ENCODE measurements at places on chromosomes 2 and 18.

DNA sequence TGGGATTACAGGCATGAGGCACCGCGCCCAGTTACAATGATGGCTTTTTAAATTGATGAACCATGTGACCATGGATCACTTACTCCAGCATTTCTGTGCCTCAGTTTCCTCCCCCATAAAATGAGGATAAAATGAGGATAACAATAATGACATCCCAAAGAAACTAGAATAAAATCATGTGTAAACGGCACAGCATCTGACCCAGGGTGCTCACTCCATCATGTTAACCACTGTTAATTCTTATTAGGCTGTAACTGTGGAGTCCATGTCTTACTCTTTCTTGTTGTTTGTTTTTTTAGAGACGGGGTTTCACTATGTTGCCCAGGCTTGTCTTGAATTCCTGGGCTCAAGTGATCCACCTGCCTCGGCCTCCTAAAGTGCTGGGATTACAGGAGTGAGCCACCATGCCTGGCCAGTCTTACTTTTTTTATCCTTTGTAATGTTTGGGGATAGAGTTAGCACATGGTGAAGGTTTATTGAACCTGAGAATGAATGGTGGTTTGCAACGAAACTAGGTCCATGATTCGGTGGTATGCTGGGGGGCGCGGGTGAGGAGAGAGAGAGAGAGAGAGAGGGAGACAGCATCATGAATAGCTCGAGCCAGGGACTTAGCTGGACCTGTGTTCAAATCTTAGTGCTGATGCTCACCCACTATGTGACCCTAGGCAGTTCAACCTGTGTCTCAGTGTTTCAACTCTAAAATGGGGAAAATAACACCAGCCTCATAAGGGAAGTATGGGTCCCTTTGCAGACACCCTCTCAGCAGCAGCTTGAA is 52.3 kb downstream of the MYCN start:
- DNase-seq, result no peak

DNA sequence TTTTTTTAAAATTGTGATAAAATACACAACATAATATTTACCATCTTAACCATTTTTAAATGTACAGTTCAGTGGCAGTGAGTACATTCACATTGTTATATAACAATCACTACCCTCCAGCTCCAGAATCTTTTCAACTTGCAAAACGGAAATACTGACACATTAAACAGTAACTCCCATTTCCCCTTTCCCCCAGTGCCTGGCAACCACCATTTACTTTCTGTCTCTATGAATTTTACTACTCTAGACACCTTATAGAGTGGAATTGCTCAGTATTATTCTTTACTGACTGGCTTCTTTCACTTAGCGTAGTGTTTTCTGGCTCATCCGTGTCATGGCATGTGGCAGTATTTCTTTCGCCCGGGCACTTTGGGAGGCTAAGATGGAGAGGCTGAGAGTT is 32.6 kb downstream of the FASTKD2 start:
- DNase-seq, result no peak

- DNase-seq, result no peak
Measured at GRCh38 chr2:15560140-15560987, 770 bp downstream of the NBAS start.

GRCh38 chr2:52904355-52904891 is 863.2 kb upstream of the CHAC2 start:
- DNase-seq, result no peak

DNA sequence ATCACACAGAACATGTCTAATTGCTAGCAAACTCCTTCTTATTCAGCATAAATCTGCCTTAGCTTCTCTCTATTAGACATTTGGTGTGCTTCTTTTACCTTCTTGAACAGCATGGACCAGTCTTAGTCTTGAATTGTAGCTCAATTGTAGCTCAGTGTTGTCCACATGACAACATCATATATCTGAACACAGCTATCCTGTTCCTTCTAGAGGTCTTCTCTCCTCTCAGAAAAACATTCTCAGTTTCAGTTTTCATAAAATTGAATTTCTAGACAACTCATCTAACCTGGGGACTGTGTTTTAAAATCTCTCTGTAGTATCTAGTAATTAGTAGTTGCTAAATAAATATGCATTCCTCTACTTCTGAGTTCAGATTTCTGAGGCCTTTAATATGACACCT is 47.6 kb downstream of the CPO start:
- DNase-seq, result no peak

- no peak for DNase-seq
Measured at GRCh38 chr18:59478591-59478990, 119.5 kb upstream of the LMAN1 start.

DNA sequence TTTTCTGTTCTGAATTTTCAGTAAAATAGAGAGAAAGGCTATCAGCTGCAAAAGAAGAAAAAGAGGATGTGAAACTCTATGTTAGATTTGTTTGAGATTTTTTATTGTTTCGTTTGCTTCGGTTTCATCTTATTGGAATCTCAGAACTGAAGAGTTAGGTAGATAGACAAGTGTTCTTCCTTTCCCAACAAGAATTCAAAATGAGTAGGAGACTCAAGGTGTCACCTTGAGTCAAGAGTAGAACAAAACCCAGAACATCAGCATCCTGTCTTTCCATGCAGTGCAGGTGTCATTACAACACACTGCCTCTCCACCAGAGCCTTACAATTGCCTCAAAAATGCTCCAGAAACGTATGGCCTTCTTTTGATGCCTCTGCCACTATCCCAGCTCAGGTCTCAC is 21.1 kb downstream of the NBAS start:
- DNase-seq, result no peak

- no peak for DNase-seq
Measured at GRCh38 chr2:11048335-11049008, 106.8 kb upstream of the SLC66A3 start.

- DNase-seq, result no peak
Measured at GRCh38 chr2:40352041-40352702, 99.7 kb downstream of the SLC8A1 start.

DNA sequence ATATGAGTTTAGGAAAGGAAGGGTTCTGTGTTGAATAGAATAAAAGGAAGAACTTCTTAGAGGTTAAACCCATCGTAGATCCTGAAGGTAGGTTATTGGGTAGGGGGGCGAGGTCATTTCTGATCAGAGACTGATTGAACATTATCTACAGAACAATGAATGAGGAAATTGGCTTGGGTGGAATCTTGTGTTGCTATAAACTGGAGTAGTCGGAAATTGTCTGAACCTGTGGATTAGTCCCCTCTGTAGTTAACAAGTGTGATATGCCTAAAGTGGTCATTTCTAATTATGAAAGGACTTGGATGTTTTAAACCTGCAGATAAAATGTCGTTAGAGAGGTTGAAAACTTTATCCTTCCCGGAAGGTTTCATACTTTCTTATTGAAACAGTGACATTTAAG is 42.1 kb downstream of the EML4 start:
- no peak for DNase-seq

GRCh38 chr2:20450201-20450999 is 3.5 kb downstream of the RHOB start:
- no peak for DNase-seq

GRCh38 chr18:35736696-35737095 is 155.2 kb downstream of the GALNT1 start:
- no peak for DNase-seq

DNA sequence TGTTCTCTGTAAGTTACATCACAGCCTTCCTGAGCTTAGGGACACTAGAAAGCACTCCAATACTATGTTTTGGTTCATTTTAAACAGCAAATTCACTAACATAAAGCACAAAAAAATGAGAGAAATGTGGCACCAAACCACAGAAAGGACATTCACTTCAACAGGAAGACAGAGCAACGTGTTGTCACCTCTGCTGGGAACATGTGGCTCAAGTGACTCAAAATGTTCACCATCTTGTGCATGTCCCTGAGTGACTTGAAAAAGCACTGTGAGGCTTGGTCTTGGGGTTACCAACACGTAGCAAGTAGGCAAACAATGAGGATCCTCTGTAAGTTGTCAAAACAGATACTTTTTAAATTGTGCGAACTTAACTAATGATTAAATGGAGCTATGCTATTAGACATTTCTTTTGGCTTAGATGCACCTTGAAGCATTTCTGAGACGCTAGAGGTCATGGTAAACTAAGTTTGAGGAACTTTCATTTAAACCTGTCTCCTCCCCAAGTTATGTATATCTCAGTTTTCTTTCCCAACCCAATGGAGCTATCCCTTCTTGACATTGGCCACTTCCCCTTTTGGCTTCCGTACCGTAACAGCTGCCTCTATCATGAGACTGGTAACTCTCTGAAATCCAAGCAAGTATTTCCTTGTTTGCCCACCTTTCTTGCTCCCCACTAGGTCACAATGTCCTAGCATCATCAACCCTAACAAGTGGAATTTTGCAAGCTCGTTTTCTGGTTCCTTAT is 14.0 kb upstream of the ST6GAL2 start:
- DNase-seq, result no peak

DNA sequence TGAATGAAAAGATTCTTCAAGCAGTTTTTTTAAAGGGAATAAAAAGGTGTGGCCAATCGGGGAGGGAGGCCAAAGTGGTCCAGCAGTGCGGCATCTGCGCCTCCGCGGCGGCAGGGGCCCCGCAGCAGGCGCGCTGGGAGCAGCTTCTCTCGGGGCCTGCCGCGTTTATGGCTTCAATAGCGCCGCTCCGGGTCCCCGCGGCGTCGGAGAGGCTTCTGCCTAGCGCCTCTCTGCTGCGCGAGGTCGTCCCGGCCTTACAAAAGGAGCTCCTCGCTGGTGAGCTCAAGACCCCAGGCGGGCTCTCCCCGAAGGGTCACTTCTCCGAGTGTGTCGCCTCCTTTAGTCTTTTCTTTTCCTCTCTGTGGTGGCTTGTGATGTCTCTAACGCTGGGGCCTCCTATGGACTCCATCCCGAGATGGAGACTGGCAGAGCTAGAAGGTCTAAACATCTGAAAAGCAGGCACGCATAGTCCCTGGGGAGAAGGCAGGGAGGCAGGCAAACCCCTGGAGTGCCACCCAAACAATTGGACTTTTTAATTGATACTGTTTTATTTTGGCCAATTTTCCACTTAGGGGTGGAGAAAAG is 67.1 kb downstream of the SUMO1 start:
- DNase-seq, result no peak

- DNase-seq, result no peak
Measured at GRCh38 chr2:7660816-7661215, 743.6 kb downstream of the RNF144A start.

GRCh38 chr2:75622929-75623328 is 23.7 kb upstream of the MRPL19 start:
- DNase-seq, result no peak

GRCh38 chr2:86750240-86750839 is 30.2 kb downstream of the RMND5A start:
- DNase-seq, result no peak

All from CD8-positive, alpha-beta memory T cell (primary cell).